ENCODE measurements at places on chromosomes 12 and 14.

DNA sequence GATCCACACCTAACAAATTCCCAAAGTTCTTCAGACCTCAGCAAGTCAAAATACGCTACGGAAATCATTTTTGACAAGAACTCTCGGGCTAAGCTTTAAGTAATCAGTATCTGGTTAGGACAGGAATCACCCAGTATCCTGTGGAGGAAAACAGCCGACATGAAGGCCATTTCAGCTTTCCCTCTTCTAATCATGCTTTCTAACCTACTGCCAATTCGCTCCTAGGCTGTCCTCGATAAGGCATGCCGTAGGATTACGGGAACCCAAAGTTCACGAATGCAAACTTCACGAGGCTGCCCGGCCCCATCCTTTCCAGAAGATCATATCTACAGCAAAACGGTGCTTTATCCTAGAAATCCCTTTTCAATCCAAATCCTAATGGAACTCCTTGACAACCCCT lies 81.8 kb upstream of the PTPRB start:
- no peak for DNase-seq

DNA sequence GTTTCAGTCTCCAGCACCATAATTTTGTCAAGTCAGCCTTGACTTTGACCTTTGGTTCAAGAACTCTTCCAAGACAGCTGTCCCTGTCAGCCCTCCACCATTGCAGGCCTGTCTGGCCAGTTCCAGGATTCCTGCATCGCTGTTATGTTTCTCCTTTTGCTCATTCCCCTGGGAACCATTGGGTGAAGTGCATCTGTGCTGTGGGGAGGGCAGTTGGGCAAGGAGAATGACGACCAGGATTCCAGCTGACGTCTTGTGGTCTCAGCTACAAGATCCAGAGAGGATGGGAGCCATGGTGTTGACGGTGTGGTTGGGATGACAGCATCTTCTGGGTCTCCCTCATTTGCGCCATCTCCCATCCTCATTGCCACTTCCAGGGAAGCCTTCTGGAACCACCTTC lies 45.9 kb upstream of the SLC24A4 start:
- no peak for DNase-seq

DNA sequence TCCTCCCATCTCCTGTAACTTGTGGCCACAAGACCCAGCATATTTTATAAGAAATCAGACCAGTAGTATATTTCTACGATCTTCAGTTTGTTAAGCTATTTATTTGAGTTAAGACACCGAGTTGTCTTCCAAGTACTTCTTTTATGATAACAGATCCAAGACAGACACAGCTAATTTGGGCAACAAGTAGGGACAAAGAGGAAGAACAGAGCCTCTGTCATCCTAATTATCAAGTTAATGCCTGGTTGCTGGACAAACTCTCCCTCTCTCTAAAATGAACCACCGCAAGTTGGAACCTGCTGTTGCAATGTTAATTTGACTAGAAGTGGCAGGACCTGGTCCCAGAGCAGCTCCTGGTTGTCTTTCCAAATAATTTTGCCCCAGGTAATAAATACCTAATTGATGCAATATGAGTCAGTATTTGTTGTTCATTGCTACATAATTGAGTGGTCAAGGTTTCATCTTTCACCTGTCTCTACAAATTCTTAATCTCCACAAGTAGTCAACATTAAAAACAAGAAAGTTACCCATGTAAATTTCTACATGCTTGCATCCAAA lies 323.7 kb downstream of the PAWR start:
- no peak for DNase-seq

GRCh38 chr12:68481181-68481941 lies 129.3 kb upstream of the RAP1B start:
- no peak for DNase-seq

DNA sequence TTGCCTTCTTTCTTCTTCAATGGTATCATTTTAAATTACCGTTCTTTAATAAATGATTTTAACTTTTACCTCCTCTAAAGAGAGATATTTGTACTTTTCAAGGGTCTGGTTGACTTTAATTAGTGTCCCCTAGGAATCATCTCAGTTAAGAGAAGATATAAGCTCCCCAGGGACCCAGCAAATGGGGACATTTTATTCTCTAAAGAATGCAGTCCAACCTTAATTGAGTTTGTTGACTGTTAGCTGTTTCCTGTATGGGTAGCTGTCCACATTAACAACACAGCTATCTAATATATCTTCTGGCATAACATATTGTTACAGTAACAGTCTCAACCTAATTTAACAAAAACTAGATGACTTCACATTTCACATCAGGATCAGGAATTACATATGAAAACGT lies 241.6 kb upstream of the NPAS3 start:
- no peak for DNase-seq

GRCh38 chr14:93629643-93630042 lies 158.6 kb downstream of the PRIMA1 start:
- no peak for DNase-seq

- DNase-seq, result no peak
Observed at GRCh38 chr12:109605599-109606228, 32.1 kb downstream of the MVK start.

- no peak for DNase-seq
Observed at GRCh38 chr14:52046376-52046917, 22.4 kb downstream of the NID2 start.

GRCh38 chr14:34004881-34005280 lies 54.0 kb upstream of the EGLN3 start:
- DNase-seq, result no peak

DNA sequence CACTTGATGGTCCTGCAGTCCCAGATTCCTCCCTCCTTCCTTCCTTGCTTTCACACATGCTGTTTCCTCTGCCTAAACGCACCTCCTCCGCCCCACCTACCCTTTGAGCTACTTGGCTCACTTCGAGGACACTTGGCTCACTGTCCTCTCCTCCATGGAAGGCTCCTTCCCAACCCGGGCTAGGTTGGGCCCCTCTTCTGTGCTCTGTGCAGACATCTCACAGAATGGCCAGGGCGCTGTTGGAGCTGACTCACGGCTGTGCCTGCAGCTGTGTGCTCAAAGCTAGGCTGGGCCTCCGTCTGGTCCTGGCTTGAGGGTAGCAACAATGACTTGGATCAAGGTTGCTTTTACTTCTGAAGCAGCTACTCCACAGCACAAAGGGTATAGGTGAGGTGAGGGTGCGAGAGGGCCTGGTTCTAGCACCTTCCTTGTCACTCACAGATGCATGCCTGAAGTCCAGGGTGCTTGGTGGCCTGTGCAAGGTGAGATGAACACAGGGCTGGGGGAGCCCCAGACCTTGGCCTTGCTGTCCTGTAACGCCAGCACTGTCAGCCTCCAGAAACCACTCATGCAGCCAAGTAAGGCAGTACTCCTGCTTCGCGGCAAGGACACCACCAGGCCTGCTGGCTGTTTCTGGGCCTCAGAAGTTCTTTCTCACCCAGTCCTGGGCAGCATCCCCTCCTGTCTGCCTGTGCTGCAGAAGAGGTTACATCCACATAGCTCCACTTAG lies 61.8 kb downstream of the GALNT16 start:
- DNase-seq, result no peak
